Cerebellar nuclear complex (tissue), 1 donor: ENCODE measurements at places on chromosomes 4 and X.

DNA sequence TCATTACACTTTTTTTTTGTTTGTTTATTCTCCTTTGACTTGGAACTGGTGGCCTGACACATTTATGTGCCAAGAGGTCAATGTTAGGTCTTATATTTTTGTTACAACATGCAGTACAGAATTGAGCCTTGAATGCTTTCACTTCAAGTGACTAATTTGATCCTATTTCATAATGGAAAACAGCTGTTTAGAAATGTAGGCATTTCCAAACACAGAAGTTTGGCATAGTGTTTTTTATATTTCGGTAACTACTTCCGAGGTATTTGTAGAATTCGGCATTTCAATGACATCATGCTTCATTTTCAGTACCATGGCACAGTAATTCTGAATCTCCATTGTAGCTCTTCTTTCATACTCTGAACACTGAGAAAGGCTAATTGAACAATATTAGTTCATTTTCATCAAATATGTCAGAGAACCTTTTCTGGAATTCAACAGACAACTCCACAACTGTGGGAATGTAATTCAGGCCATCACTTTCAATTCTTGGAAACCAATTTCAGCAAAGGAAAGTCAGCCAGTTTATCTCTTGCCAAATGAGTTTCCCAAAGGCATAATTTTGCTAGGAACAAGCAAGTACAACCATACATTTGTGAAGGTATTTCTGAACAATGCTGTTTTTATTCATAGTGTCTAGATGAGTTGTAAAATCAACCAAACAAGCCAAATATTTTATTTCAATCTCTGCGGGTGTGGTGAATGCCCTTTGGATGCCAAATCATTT lies 11.4 kb downstream of the FAM120C start:
- DNase-seq: no peak

GRCh38 chr4:76809594-76810305 lies 88.2 kb downstream of the SOWAHB start:
- no peak for DNase-seq

DNA sequence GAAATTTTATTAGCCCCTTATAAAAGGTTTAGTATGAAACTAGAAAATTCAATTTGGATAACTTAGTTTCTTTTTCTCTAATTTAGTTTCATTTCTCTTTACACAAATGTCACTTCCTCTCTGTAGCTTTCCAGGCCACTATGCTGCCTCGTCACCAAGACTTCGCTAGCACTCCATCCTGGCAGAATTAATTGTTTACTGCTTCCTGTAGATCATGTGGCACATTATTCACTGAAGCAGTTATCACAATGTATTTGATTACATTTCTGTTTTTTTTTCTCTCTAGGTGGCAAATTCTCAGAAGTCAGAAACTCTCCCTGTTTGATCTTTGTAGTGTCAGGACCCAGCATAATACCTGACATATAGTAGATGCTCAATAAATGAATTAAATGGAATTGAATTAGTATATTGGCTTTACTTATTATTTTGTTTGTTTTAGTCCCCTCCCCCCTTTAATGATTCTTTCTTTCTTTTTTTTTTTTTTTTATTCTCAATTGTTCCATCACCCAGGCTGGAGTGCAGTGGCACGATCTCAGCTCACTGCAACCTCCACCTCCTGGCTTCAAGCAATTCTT lies 9.3 kb upstream of the SAT1 start:
- DNase-seq: no peak

- no peak for DNase-seq
These were observed 13.0 kb upstream of the TMEM156 start for GRCh38 chr4:39044956-39045826.

DNA sequence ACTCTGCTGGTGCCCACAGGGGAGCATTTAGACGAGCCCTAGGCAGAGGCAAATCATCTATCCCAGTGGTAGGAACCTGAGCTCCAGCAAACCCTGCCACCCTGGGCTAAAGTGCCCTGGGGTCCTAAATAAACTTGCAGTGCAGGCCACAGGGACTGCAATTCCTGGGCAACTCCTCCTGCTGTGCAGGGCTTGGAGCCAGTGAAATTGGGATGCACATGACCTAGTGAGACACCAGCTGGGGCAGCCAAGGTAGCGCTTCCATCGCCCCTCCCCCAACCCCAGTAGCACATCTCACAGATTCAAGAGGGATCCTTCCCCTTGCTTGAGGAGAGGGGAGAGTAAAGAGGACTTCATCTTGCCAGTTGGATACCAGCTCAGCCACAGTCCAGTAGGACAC lies 44.1 kb downstream of the CHRNA9 start:
- no peak for DNase-seq

GRCh38 chrX:38312436-38312835 lies 14.9 kb downstream of the RPGR start:
- no peak for DNase-seq

- DNase-seq: no peak
These were observed 54.8 kb upstream of the GEMIN8 start for GRCh38 chrX:14084466-14084865.

DNA sequence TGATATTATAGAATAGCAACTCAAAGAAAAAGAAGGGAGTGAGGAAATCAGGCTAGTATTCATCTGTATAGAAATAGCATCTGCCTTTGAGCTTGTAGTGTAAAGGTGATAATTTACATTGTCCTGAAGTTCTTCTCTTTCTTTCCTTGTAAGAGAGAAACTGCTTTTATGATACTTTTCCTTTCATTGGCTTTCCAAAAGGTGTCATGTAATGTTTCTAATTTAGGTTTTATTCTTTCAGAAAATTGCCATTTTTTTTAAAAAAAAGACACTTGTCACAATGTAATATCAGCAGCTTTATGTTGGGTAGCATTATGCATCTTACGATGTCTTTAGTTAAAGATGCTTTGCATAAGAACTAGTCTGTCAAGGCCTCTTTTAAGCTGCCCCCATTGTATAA lies 1153.8 kb upstream of the PCDH7 start:
- DNase-seq: no peak

DNA sequence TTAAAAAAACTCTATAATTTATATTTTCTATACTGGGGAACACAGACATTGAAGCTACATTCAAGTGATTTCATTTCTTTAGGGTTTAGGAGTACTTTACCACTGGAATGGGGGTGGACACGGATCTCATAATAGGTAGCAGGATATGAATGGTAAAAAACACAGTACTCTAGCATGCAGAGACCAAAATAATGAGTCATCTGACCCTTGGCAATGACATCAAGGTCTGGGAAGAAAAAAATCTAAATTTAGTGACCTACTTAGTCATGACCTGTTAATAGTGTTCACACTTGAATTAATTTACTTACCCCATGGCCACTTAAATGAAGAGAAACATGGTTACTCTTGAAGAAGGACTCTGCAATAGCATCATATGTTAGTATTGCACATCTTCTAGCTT lies 187.9 kb downstream of the EPHA5 start:
- no peak for DNase-seq

GRCh38 chr4:165504184-165504583 lies 125.4 kb downstream of the CPE start:
- DNase-seq: no peak

- no peak for DNase-seq
These were observed 130.4 kb upstream of the RADX start for GRCh38 chrX:106481341-106481740.

DNA sequence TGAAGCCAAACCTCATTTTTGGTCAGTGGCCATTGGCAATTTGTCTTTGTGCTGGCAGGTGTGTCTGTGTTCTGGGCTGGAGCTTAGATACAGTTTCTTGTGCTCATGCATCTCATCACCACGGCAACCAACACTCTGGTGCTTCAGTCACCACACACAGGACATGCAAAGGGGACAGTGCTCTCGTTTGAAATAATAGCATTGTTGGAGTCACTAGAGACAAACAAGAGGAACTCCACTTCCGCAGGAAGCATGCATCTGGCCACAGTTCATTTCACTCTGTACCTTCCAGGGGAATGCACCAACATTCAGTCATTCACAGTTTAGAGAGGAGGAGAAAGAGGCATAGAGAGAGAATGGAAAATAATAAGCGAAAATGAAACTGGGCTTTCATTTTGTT lies 267.4 kb downstream of the ANK2 start:
- DNase-seq: peak; percentile 70

DNA sequence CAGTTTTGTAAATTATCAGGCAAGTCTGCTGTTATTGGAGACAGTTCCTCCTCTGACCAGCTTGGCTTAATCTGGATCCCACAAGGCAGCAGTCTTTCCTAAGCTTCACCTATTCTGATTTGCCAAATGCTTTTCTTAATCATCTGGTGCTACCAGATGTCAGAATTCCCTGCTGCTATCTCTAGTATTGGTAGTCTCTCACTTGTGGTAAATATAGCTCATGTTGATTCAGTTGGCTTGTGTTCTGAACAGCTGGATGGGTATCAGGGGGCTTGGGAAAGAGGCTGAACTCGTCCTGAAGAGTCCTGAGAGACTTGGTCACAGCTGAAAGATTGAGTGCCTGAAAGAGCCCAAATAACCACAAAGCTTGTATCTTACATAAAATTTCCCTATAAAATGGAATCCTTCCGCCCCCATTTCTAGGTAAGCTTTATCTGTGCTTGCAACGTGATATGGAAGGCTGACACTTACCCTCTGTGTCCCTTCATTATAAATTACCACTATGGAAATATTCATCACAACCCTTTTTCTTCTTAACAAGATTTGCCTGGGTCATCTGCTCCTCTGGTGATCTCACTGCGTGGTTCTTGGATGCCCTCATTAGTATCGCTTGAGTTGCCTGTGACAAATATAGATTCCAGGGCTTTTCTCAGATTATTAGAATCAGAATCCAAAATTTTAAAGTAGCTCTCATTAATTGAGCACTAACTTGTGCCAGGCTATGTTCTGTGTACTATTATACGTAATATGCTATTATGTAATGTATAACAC lies 104.1 kb upstream of the GPRIN3 start:
- DNase-seq: no peak
